Inflammatory macrophage (primary cell): ENCODE measurements at places on chromosomes 13 and 19.

DNA sequence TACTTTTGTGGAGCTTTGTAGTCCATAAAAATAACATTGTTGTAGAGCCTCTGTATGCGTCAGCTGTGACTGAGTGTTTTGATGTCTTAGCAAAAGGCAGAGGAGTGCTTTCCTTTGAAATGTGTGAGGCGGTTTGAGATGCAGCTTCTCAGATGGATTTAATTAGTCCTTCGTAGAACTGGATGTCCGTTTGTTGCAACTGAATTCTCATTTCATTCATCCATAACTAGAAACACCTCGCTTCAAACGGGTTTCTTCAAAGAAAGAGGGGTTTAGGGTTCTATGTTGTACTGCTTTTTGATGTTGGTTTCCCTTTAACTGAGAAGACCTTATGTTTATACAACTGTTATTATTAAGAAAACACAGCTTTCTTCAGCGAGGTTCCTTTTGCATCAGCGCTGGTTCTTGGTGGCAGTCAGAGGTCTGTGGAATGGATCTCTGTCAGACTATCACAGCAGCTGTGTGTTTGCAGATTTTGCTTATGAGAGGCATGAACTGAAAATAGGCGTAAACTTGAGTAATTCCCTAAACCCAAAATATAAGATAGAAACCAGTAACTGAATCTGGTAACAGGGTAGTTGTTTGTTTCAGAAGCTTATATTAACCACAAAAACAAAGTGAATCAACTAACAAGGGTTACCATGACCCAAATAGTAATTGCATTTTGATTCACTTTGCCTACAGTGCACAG, 194.4 kb downstream of the GGACT start:
- DNase-seq: no peak

DNA sequence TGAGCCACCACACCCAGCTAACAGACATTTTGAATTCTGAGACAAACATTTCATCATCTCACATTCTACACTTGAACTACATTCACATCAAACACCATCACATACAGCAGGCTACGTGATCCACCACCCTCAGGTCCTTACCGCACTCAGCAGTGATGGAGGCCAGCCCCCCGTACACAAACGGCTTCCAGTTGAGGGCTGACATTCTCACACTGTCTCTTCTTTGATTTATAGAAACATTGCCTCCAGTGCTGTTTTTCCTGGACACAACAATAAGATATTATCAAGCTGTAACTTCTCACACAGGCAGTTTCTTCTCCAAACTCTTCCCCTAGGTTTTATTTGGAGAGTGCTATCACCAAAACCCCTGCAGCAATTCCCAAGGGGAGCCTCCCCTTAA, 7.0 kb downstream of the SLC25A30 start:
- DNase-seq: no peak

DNA sequence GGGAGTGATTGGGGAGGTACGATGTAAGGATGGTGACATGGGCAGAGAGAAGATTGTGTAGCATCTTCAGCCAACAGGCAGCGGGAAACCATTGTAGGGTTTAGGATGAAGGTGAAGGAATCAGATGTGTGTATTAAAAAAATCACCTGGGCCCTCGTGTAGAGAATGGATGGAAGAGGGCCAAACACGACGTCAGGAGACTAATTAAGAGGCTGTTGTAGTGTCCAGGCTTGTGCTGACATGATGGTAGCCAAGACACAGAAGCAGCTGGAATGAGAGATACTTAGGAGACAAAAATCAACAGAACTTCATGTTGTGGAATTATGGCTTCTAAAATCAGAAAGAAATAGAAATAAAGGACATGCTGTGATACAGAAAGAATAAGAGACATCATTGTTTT, 41.2 kb upstream of the ARGLU1 start:
- no peak for DNase-seq

DNA sequence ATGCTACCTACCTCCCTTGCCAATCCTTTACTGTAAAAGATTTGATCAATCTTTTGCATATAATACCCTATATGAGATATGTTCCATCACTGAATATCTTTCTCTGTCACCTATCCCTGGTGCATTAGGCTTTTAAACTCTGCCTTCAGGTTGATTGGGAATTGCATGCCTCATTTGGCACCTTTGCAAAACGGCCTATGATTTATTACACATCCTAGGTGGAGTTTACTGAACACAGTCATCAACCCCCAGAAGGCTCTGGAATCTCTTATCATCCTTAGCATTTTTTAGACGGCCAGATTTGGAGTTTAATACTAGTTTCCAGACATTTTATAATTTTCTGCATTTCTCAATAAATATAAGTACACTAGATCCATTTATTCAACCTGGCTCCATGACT, 448.4 kb upstream of the SLC10A2 start:
- DNase-seq: no peak
